Hindlimb muscle (tissue), 1 donor: ENCODE measurements at places on chromosomes 4 and X.

- no peak for DNase-seq
Observed at GRCh38 chrX:75963774-75964173, 178.7 kb upstream of the MAGEE2 start.

GRCh38 chr4:92183825-92184224, 119.9 kb upstream of the GRID2 start:
- DNase-seq = no peak

DNA sequence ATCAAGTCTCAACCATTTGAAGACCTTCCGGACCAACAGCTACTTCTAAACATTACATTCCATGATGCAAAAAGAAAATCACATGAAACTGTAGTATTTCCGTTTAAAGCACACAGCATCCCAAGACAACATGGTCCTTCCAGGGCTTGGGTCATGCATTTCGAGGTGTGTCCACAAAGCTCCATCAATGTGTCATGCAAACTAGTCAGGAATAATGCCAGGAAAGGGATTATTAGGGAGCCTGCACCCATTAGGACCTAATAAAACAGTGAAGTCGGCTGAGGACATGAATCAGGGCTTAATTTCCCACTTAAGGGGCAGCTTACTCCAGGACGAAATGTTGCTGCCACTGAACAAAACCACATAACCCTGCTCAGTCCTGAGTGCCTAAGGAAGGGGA, 177.9 kb downstream of the TSPAN5 start:
- DNase-seq = no peak

GRCh38 chr4:2259541-2260343, 2.2 kb downstream of the MXD4 start:
- no peak for DNase-seq

DNA sequence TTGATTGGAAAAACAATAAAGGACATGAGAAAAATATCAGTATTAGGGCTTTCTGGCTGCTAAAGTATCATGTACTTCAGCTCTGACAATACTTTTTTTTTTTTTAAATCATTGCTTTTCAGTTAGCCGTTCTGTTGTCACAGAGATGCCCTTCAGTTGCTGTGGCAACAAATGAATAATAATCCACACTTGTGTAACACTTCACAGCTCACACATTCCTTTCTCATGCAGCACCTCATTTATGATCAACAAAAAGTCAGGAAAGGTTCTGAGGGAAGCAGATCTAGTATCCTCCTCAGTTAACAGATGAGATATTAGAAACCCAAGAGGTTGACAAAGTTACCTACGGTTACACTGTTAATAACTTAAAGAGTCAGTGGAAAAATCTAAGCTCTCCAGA, 444.2 kb upstream of the SLIT2 start:
- DNase-seq = no peak

GRCh38 chrX:13101441-13102139, 57.2 kb upstream of the FAM9C start:
- peak; percentile 54 for DNase-seq

- peak; percentile 66 for DNase-seq
Observed at GRCh38 chr4:6546681-6547447, 28.1 kb upstream of the MAN2B2 start.

DNA sequence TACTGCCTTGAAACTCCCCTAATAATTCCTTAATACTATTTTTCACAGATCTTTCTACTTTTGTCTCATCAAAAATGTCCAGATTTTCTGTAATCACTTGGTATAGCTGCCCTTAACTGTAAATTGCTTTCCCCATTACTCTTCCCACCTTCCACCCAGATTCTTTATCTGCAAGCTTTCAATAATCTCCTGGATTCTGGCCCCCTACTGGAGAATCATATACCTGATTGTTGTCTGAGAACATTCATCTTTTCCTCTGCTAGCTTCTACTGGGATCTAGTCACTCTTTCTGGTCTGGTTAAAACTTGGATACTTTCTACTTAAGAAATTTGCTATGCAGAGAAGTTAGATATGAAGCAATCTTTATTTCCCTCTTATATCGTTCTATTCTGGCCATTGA, 552.6 kb downstream of the PCDH19 start:
- no peak for DNase-seq

GRCh38 chr4:40723728-40724127, 26.0 kb upstream of the NSUN7 start:
- no peak for DNase-seq

DNA sequence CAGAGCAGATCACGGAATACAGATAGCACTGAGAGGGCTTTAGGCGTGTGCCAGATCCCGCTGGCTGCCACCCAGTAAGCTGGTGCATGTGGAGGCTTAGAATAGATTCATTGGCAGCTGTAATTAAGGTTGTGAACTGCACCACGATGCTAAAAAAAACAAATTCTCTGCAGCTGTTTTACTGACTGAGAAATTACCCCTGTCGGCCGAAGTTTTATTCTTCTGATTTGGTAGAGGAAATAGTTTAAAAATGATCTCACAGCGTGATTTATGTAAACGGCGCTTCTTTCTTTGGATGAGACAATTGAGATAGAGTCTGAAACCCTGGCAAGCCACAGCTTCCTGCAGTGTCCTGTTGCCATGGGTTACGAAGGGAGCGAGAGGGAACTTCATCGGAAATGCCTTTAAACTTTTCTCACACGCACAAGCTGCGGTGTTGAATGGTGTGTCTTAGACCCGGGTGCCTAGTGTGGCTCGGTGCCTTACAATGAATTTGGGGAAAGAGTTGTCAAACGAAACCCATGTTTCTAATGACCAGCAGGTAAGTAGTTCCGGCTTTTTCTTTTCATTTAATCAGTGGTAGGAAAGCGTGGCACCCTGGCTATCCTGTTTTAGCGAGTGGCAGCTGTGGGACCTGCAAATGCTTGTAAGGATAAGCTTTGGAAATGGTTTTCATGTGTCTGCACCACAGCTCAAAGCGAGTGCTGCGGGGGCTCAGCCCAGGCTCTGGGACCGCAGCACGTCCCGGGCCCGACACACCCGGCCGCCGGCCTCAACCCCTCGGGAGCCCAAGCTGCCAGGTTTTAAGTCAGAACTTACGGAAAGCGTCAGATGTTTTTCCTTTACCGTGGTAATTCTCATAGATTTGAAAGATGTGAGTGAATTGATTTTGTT, 71.7 kb upstream of the HGFAC start:
- peak; percentile 69 for DNase-seq

GRCh38 chr4:20623939-20624338, 76.3 kb upstream of the PACRGL start:
- no peak for DNase-seq

DNA sequence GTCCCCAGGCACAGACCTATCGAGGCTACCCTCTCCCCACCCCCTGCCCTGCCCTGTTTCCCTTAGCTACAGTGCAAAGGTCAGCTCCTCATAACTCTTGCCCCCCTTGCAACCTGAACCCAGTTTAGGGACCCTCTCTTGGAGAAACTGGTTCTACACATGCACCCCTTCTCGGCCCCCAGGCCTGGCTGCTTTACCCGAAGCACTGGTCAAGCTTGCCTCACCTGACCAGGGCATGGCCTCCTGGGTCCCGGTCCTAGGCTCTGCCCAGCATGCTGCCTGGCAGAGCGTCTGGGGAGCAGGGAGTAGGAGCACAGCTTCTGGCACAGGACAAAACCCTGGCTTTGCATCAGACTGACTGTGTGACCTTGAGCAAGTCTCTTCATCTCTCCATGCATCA, 28.0 kb downstream of the ZNF185 start:
- DNase-seq = no peak

- DNase-seq = no peak
Observed at GRCh38 chr4:133390198-133390855, 241.2 kb downstream of the PCDH10 start.

DNA sequence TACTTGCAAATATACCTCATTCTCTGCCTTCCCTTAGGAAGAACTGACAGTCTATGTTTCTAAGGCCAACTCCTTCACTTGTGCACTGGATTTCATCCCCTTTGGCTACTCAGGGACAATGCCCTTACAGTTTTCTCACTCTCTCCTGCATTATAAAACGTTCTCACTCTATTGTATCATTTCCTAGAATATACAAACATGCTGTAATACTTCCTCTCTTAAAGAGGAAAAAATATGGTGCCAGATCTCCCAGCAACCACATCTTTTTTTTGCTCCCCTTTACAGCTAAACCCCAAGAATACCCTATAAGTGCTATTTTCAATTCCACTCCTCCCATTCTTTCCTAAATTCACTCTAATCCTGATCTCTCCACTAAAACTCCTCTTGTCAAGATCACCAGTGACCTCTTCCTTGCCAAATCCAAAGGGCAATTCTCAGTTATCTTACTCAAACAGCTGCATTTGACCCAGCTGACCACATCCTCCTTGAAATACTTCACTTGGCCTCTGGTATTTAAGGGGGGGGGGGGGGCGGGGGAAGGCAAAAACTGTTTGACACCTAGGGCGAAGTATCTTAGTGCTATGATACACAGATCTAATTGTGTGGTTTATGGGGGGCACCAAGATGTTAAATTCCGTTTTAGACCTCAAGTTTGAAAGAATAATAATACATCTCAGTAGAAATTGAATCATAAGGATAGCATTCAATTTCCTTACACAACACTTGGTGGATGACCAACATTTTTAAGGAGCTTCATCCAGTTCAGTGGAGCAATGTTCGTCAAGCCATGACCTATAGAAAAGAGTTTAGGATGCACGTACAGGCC, 1.6 kb downstream of the RCHY1 start:
- peak; percentile 1 for DNase-seq

DNA sequence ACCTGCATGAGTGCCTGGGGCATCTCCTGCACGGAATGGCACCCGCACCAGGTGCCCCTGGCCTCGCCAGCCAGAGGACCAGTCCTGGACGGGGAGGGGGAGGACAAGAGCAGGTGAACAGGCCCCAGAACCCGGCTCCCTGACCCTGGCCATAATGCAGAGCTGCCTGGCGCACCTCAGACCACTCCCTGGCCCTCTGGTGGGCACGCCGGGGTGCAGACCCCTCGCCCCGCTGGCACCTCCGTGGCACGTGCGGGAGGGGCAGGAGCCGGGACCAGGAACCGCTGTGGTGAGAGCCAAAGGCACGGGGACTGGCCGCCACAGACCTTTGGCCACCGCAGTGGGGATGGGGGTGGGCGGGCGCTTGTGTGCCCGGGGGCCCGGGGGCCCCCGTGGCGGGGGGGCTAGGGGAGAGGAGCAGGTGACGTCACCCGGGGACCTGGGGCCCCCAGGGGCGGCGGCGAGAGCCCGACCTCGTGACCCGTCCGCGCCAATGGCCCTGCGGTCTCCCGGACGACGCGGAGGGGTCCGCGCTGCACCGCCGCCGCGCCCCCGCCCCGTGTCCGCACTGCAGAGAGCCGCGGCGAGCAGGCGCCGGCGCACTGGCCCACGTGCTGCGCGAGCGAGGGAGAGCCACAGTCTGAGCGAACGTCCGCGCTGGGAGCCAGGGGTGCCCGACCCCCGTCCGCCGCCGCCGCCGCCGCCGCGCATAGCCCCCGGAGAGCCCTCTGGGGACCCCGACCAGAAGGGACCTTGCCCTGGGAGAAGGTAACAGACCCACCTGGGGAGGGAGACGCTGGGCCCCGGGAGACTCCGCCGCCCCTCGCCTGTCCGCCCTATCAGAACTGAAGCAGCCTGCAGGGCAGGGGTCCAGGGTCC, at the start of gene PNMA3:
PNMA3 (plus strand) TSS at position 600 of the 879 bp plus-strand sequence. CDS start 586 bp downstream, outside the sequence.
- peak; percentile 23 for DNase-seq

GRCh38 chr4:42454755-42455420, 57.6 kb downstream of the SHISA3 start:
- no peak for DNase-seq

GRCh38 chr4:30744957-30745640, 24.9 kb downstream of the PCDH7 start:
- DNase-seq = no peak

- no peak for DNase-seq
Observed at GRCh38 chr4:122689972-122690371, 42.5 kb upstream of the BBS12 start.

- no peak for DNase-seq
Observed at GRCh38 chr4:186813377-186814068, 89.9 kb upstream of the FAT1 start.

- DNase-seq = no peak
Observed at GRCh38 chrX:24229400-24229879, 79.9 kb downstream of the ZFX start.

DNA sequence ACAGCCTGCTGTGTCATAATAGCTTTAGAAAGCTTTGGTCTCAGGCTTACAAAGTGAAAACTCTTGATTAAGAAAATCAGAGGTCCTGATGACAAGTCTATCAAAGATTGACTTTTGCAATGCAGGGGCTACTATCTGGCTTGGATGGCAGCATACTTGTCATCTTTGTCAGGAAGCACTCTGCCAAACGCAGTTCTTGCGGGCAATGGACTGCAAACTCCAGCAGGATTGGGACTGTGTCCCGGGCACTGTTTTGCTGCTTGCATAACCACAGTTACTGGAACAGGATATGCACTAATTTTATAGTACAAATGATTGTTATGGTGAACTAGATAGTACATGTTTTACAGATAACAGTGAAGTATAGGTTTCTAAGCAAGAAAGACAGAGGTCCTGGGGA, 185.6 kb downstream of the IQCM start:
- DNase-seq = no peak

DNA sequence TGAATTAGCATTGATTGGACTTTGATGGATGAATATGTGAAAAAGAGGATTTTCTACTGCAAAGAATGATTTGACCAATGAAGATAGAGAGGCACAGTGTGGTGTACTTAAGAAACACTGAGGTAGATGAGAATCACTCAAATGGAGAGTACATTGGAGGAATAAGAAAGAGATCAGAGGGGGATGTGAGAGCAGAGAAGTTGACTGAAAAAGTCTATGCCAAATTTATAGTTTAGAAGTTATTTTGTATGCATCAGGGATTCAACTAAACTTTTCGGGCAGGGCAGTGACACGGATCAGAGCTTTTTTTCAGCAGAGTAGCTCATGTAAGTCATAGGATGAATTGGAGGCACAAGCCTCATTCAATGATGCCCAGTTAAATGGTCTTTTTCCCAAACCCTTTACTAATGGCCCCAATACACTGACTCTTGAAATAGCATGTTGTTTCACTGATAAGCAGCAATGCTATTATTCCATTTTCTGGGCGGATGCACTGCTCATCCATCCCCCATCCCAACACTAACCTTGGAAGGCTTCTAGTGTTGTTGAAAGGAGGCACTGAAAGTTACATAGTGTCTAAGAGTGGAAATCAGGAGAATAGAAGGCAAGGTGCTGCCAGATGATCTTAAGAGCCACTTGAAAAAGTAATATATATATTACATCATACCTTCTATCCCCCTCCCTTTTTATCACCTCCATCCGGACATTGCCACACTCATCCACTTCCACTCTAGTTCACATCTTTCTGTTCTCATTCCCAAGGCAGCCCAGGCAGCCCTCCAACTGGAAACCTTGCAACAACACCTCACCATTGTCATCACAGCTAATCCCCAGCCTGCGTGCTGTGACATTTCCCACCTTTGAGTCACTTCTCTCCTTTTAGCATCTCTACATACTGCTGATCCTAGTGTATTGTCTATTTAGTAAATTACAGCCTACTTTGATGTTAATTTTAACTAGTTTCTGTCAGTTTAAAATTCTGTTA, 46.1 kb downstream of the ARHGAP24 start:
- DNase-seq = no peak

GRCh38 chr4:1168191-1169101, 3.9 kb downstream of the SPON2 start:
- no peak for DNase-seq

DNA sequence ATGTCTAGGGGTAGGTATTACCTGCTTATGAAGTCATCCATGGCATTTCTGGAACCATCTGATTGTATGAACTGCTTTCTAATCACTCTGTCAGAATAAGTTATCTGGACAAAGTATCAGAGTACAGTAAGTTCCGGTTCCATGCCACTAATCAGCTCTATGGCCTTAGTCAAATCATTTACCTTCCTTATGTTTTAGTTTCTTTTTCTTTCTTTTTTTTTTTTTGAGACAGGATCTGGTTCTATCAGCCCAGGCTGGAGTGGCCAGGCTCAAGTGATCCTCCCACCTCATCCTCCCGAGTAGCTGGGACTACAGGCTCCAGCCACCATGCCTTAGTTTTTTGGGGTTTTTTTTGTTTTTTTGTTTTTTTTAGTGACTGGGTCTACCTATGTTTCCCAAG, 11.5 kb downstream of the XIAP start:
- DNase-seq = no peak
